ENCODE measurements at places on chromosomes 1 and 21.

GRCh38 chr1:186812570-186812969, 16.2 kb upstream of the PLA2G4A start:
- DNase-seq, result no peak

GRCh38 chr1:31926853-31927660, 11.1 kb downstream of the PTP4A2 start:
- no peak for DNase-seq

DNA sequence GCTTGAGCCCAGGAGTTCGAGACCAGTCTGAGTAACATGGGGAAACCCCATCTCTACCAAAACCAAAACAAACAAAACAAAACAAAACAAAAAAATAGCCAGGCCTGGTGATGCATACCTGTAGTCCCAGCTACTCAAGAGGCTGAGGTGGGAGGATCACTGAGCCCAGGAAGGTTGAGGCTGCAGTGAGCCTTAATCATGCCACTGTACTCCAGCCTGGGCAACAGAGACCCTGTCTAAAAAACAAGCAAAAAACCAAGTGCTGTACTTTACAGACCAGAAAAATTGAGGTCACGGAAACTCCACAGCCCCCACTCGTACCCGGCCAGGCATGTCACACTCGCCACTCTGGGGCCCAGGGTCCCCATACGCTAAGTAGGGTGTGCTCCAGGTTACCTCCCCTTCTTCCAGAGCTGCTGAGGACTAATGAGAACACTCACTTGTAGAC, 22.9 kb downstream of the ATP2B4 start:
- peak; percentile 12 for DNase-seq

DNA sequence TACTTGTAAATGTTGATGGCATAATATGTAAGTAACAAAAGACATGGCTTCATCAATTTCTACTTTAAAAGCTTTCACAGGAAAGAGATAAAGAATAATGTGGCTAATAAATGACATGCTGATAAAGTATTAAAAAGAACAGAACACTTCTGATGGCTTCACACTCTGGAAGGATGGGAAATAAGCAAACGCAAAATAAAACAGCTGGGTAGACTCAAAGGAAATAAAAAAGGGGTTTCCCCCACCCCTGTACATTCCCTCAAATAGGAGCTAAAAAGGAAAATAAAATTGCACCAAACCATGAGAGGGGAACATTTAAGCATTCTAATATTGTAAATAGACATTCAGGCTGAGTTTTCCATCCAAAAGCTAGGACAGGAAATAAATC, 27.0 kb upstream of the DYRK1A start:
- no peak for DNase-seq

- no peak for DNase-seq
Observed at GRCh38 chr21:17348357-17348756, 164.5 kb upstream of the CXADR start.

- DNase-seq, result no peak
Observed at GRCh38 chr1:81237473-81238089, 563.2 kb upstream of the ADGRL2 start.

GRCh38 chr1:1847061-1847850, 43.6 kb downstream of the GNB1 start:
- DNase-seq, result no peak

DNA sequence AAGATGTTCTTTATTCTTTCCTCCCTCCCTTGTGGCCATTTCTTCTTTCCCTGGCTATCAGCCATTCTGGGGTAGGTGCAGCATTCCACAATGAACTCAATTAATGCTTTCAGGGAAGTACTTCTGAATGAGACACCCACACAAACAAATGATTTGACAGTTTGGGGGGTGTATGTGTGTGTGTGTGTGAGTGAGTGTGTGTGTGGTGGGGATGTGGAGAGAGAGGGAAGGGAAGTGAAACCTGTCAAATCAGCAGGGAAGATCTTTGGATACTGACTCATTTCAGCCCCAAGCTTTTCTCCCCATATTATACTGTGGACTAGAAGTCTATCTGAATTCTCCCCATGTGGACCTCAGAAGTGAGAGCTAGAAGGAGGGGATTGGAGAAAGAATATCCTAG, 154.9 kb upstream of the CD34 start:
- no peak for DNase-seq

DNA sequence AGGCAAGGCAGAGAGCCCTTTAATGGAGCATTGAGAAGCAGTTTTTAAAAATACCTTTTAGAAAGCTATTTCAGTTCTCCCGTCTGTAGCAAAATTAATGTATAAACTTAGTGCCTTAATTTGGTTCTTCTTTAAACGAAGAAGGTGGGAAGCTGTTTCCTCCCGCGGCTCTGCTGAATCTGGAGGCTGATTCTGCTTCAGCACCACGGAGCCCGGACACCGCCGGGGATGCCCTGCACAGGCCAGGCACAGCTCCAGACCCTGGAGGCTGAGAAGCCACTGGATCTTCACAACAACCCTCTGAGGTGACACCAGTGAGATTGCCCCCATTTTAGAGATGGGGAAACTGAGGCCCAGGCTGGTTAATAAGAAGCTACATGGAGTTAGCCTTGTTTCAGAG, 175.8 kb upstream of the VAMP3 start:
- no peak for DNase-seq

DNA sequence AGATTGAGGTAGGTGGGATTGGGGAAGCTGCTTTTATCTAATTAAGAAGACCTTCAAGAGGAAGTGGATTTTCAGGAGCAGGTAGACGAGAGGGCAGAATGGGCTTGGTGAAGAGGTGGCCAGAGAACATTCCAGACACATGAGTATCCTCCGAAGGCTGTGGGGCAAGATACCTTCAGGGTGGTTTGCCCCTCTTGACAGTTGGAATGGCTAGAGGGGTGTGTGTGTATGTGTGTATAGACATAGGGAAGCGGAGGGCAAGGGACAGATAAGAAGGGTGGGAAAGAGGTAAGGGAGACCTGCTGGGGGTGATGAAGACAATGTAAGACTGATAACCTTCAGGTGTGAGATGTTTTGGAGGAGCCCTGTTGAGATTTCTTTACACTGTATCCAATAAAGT, 46.8 kb upstream of the TSPAN2 start:
- DNase-seq, result no peak

DNA sequence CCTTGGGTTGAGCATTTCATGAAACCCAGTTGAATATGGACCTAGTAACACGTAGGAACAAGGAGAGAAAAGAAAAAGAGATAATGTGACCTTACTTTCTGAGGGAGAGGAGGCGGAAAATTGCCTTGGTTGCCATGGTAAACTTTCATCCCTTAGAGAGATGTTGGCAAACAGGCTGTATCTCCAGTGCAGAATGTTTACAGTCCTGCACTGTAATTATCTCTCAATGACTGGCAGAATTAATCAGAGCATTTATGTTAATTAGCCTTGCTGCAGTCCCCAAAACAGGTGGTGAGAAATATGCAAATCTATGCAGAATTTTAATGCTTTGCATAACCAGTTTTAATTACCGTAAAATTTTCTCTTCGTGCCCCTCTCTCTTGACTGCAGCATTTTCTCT, 147.3 kb downstream of the CD247 start:
- DNase-seq, result no peak

DNA sequence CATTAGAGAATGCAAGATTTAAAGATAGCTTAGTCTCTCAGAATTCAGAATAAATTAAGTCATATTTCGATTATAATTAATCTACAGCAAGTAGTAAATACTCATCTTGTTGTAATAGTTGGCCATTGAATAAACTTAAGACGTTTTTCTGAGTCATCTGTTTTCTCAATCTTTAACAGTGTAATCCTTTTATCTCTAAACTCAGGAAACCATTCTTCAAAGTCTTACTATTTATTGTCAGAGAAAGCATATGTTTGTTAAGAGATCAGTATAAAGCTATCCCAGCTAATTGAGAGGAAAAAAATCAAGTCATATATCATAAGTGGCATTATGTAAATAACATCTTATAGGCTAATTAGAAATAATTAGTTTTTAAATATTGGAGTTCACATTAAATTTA, 201.2 kb upstream of the ADAMTS5 start:
- DNase-seq, result no peak

DNA sequence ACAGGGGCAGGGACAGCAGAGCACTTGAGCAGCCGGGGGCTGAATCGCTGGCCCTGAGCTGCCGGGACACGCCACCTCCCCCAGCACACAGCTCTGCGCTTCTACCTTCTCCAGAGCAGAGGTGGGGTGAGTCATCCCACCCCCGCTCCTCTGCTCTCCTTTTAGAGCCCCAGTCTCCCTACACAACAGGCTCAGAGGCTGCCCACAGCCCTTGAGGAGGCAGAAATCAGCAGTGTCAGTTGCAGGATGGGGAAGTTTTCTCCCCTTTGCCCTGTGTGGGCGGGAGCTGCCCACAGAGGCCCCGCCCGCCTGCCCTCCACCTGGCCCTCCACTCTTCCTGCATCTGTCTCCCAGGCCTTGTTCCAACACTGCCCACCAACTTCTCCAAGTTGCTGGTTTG, 94.6 kb downstream of the STUM start:
- DNase-seq, result peak; percentile 57

DNA sequence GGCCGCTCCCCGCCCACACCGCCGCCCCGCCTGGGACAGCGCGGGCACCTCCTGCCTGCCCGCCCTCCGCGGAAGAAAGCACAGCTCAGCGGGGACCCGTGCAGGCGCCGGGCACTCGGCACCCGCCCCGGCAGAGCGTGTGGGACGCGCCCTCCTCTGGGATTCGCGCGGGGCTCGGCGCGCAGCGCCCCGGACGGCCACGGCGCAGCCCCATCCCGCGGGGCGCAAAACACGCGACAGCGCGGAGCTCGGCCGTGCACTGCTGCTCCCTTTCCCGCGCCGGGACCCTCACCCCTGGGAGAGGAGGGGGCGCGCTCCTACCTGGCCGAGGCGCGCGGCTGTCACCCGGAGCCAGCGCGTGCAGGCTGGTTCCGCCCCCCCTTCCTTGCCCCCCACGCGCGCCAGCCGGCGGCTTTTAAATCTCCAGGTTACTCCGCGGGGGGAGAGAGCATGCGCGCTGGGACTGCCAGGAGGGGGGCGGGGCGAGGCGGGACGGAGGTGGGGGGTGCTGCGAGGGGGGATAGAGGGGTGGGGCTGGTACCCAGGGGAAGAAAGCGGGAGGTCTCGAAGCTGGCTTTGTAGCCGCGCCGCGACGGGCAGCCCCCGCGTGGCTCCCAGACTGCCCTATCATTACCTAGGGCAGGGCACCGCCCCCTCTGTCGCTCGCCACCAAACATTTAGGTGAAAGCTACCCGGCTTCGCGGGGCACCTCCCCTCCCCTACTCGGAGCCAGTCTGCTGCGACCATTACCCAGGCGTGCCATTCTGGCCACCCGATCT, at the start of gene SLC45A3:
Gene SLC45A3 (minus strand): TSS at position 437 of the 779 bp plus-strand sequence. CDS start 15,853 bp downstream, outside the sequence.
- no peak for DNase-seq

- DNase-seq, result no peak
Observed at GRCh38 chr1:117652421-117652820, 46.6 kb downstream of the TENT5C start.

DNA sequence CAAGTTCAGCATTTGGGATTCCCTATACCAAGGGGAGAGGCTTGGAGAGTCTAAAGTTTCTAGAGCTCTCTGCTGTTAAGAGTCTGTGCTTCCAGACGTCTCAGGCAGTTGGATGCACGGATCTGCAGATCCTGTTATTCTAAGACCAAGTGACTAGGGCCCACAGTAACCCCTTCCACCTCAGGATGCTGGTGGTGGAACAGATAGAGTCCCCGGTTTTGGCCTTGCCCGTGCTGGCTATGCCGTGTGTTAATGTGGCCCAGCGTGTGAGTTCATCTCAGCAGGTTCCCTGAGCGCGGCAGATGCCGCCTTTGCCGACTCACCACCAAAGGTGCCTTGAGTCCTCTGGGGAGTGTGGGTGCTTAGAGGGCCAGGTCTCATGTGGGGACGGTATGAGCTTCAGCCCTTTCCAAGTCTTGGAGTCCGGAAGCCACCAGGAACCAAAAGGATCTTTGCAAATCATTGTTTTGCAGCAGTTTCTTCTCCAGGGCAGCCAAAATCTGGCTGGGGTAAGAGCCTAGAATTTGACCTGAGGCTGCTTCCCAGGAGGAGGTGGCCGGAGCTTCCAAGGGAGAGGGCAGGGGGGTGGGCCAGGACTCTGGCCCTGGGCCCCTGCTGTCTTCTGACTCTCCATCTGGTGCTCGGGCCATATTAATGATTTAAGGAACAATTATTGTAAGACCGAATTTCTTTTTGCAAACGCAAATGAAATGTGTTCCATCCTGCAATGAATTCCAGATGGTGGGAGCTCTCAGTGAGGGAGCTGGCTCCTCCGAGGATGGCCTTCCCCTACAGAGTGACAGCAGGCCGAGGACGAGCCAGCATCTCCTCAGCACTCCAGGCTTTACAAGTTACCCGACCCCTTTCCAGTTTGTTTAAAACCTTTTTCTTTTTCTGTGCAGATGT, 205.7 kb downstream of the FOXD2 start:
- no peak for DNase-seq

DNA sequence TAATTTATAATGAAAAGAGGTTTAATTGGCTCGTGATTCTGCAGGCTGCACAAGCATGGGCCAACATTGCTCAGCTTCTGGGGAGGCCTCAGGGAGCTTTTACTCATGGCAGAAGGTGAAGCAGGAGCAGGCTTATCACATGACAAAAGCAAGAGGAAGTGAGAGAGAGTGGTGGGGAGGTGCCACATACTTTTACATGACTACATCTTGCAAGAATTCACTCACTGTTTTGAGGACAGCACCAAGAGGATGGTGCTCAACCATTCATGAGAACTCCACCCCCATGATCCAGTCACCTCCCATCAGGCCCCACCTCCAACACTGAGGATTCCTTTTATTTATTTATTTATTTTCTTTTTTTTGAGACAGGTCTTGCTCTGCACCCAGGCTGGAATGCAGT, 5.5 kb upstream of the PLEKHM2 start:
- DNase-seq, result no peak

GRCh38 chr1:83546874-83547273, 452.1 kb downstream of the TTLL7 start:
- DNase-seq, result no peak

- no peak for DNase-seq
Observed at GRCh38 chr1:55641947-55642346, 426.8 kb upstream of the USP24 start.

GRCh38 chr1:60886793-60887331, 195.5 kb upstream of the NFIA start:
- no peak for DNase-seq

DNA sequence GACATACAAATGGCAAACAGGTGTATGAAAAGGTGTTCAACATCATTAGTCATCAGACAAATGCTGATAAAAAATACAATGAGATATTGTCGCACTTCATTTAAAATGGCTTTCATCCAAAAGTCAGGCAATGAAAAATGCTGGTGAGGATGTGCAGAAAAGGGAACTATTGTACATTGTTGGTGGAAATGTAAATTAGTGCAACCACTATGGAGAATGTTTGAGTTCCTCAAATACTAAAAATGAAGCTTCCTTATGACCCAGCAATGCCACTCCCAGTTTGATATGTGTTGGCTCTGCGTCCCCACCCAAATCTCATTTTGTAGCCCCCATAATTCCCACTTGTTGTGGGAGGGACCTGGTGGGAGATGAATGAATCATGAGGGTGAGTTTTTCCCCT, 309.7 kb upstream of the ZRANB2 start:
- DNase-seq, result no peak
